ENCODE measurements at places on chromosomes 16 and 17.

- no peak for DNase-seq
Measured at GRCh38 chr16:67277294-67277998, 1.9 kb upstream of the PLEKHG4 start.

- no peak for DNase-seq
Measured at GRCh38 chr16:53428681-53429080, 5.6 kb upstream of the RBL2 start.

- no peak for DNase-seq
Measured at GRCh38 chr17:73657473-73658116, 13.3 kb upstream of the SDK2 start.

DNA sequence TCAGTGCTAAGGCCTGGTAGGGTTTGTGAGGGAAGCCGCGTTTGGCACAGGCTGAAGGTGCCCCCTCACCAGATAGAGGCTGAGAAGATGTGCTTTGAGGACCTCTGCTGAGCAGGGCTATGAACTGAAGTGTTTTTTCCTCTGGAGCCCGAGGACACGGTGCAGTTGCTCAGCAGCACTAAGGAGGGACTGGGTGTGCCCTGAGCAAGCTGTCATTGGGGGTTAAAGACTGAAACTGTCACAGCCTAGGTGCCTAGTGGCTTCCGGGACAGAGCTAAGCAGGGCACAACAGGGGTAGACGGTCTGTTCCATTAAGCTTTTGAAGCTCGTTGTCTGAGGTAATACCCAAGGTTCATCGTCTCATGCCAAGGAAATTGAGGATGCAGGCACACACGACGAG, 24.8 kb upstream of the ASGR2 start:
- no peak for DNase-seq

GRCh38 chr16:12132290-12132689, 155.8 kb downstream of the SNX29 start:
- DNase-seq, result no peak

- no peak for DNase-seq
Measured at GRCh38 chr16:1571012-1571671, 37.7 kb downstream of the TMEM204 start.

DNA sequence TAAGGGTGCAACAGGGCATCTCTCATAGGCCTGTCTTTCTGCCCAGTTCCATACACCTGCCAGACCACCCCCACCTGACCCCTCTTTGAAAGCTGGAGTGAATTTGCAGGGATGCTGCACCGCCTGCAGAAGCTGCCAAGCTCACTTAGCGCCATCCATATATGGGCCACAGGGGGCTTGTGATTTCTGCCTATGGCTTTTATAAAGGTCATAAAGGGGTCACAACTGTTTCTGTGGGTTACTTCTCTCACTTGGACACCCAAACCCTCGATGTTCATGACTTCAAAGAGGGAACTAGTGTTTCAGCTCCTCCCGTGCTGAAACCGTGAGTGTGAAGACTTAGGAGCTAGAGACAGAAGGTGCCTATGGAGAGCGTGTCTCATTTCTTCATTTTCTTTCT, 23.9 kb upstream of the MEAK7 start:
- DNase-seq, result no peak

GRCh38 chr17:49022391-49022941, 25.3 kb downstream of the IGF2BP1 start:
- DNase-seq, result no peak

DNA sequence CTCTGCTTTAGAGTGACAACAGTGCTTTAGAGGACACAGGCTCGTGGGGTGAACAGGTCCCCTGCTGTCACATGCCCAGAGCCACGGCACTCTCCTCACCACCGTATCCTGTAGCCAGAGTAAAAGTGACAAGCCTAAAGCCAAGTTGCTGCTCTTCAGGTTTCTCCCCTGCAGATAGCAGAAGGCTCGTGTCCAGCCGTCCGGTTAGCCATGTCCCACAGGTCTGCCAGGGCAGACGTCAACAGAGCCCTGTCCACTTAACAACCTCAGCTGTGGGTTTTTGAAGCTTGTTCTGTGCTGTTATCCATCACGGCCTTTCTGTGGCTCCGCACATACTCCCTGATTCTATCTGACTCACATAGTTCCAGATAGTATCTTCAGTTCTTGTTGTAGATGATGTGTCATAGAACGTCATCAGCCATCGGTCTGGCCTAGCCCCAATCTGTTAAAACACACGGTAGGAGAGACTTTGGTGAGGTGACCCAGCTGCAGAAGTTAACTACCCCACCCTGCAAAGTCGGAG, 100.7 kb downstream of the SOCS1 start:
- DNase-seq, result no peak

DNA sequence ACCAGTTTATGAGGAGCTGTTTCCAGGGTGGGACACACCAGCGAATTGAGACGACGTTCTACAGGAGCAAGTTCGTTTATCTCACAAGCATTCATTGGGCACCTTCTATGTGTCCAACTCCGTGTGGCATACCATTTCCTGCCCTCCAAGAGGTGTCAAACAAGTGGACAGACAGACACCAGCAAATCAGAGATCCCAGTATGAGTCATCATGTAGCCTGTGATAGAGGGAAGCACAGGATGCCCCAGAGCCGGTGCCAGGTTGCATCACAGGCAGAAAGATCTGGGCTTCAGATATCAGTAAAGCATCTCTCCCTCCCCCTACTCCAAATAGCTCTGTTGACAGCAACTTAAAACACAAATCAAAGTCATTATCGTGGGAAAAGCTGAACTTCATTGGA, 31.8 kb upstream of the MAF start:
- DNase-seq, result no peak

DNA sequence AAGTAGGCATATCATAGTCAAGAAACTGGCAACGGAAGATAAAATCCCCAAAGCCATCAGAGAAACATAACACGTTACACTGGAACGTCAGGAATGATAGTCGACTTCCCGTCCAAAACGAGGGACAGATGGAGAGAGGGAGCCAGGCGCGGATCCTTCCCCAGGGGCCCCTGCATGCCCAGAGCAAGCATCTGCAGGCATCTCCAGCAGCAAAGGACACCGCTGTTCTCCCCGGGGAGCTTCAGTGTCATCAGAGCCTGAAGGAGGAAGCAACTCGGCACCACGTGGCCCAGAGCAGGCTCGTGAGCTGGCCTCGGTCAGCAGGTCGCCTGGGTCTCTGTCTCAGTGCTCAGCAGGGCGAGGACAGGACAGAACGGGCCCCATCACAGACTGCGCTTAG, 50.1 kb downstream of the LMF1 start:
- DNase-seq, result no peak
